ENCODE measurements at places on chromosomes 12 and 14. TPM values are rescaled to one million over a fixed set of nuclear protein-coding genes. Genes with fewer than 3 reads are reported as not detected.

DNA sequence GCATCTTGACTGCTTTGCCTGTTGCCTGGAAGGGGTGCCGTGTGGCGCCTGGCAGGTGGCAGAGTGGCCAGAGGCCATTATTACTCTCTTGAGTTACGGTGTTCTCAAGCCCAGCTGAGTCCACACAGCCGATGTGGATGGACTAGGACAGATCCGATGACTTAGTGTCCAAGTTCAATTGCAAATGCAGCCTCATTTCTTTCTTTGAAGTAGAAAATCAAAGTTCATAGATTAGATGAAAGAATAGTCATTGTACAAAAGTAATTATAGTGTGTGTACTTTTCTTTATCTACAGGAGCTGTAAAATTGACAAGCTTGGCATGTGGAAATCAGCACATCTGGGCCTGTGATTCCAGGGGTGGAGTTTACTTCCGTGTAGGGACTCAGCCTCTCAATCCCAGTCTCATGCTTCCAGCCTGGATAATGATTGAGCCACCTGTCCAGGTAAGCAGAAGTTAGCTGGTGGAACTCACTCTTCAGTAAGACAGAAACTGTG, 44.7 kb downstream of the ANKRD9 start:
- DNase-seq, result no peak

IL23A gene
- not detected for total RNA-seq

DNA sequence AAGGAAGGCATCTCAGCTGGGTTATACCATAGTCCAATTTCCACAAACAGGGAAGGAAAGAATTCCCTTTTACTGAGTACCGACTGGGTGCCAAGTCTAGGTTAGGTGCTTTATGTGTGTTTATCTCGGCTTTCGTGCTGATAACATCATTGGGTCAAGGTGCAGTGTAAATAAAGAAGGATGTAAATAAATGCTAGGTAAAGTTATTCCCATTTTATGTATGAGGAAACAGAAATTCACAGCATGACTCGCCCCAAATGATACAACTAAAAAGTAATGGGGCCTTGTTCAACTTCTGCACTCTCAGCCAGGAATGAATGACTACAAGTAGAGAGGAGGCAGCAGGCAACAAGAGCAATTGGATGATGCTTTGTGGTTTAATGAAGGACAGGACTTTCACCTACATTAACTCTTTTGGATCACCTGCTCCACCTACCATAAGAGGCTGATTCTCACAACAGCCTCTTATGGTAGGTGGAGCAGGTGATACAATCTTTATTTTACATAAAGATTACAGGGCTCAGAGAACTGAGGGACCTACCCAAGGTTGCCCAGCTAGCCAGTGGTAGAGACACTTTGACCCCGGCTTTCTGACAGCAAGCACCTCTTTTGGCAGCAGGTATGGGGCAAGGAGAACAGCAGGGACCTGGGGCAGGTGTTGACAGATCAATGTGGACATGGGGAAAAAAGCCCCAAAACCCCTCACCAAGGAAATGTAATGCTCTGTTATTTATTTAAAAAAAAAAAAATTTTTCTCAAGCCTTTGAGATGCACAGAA, 213.4 kb upstream of the NUDT4 start:
- DNase-seq, result no peak

DNA sequence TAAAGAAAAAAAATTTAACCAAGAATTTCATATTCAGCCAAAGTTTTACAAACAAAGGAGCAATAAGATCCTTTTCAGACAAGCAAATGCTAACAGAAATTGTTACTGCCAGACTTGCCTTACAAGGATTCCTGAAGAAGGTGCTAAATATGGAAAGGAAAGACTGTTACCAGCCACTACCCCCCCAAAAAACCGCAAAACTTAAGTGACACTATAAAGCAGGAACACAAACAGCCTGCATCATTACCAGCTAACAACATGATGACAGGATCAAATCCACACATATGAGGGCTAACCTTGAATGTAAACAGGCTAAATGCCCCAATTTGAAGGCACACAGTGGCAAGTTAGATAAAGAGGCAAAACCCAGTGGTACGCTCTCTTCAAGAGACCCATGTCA, 55.7 kb downstream of the APOBEC1 start:
- DNase-seq, result no peak

DNA sequence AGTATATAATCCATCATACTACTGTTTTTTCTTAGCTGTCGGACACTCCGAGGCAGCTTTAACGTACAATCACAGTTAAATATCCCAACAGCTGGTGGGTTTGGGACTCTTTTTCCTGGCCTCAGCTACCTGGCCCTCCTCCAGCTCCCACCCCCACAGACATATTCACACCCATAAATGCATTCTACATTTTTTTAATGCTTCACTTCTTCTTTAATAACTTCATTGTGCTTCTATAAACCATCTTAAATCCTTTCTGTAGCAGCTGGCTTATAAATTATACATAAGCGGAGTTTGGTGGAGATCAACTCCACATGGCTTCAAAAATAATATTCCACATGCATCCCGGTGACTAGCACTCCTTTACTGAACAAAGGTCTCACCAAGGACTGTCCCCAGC, 33.3 kb downstream of the TDG start:
- no peak for DNase-seq

- no peak for DNase-seq
These were observed 9.2 kb upstream of the RAD52 start for GRCh38 chr12:958588-959123.

GRCh38 chr14:69059658-69060623, 80.8 kb upstream of the ACTN1 start:
- peak; percentile 81 for DNase-seq

GRCh38 chr14:89621009-89621421, 204.0 kb upstream of the FOXN3 start:
- no peak for DNase-seq

DNA sequence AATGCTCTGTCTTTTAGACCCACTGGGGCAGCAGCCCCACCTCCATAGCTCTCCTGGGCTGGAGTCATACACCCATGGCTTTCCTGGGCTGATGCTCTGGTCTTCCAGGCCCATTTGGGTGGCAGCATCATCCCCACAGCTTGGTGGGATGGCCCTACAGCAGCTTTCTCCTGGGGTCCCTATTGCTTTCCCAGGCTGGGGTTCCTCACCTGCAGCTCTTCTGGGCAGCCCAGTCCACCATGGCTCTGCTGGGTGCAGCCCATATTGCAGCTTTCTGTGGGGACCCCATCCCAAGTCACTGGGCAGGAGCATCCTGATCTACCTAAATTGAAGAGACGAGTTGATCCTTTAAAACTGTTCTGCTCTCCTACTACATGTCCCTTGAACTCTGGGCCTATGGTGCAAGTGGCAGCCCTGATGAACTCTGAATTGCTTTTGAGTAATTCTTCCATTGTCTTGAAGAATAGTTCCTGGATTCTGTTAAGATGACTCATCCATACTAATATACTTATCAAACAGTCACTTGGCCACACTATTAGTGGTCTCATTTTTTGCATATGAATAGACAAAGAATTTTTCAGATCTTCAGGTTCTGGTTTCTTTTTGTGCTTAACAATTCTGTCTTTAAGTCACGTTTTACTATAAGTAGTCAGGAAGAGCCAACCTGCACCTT, 390.1 kb downstream of the DPF3 start:
- no peak for DNase-seq

GRCh38 chr14:98946940-98947339, 325.1 kb downstream of the BCL11B start:
- DNase-seq, result peak; percentile 26

MAP1LC3B2 gene
- not detected for total RNA-seq

CCDC38 gene
- not detected for total RNA-seq

GRCh38 chr12:104334581-104334980, 31.0 kb downstream of the EID3 start:
- DNase-seq, result no peak

DNA sequence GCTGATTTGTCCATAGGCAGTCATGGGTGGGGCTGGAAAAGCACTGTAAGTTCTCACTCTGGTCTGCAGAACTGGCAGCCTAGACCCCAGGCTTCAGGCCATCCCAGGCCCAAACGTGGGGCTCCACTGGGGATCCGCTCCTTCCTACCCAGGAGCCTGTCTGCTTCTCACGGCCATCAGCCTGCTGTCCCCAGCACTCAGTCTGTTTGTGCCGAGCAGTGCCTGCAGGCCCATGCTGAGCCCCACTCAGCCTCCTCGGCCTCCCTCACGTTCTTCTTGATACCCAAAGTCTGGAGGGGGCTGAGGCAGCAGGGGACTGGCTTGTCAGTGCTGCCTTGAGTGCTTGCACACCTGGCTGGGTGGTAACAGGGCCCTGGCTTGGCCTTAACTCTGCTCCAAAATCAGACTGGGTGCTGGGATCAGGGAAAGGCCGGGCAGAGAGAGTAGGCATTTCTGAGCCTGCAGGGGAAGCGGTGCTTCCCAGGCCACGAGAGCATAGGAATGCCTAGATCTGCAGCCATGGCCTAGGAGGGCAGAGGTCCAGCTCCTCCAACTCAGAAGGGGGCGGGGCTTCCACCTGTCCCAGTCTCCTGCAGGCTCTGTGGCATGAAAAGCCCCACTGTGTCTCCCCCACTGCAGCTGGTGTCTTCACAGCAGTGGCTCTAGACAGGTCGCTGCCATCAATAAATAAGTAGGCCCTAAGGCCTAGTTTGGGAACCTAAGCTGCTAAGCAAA, 772.4 kb upstream of the FBXO33 start:
- no peak for DNase-seq

GPR137C gene
- total RNA-seq, result 10.9 TPM

- DNase-seq, result no peak
These were observed 33.3 kb downstream of the KCTD10 start for GRCh38 chr12:109443794-109444193.

- DNase-seq, result no peak
These were observed 149.0 kb downstream of the CAPZA3 start for GRCh38 chr12:18886962-18887361.

CLEC4C gene
- not detected for total RNA-seq

DNA sequence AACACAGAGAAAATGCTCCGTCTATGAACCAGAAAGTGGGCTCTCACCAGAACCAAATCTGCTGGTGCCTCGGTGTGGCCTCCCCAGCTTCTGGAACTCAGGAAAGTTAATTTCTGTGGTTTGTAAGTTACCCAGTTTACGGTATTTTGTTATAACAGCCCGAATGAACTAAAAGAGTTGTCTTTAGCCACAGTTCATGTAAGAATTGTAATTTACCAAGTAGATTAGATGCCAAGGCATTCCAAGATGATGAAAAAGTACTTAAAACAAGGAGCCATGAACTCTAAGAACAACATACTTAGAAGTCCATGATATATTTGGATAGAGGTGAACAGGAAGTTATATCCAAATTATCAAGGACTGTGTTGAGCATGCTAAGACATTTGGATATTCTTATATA, 259.9 kb upstream of the GARIN6 start:
- no peak for DNase-seq

GRCh38 chr12:15650399-15651128, 138.6 kb downstream of the EPS8 start:
- DNase-seq, result no peak

SPIC gene
- total RNA-seq, result not detected

DNA sequence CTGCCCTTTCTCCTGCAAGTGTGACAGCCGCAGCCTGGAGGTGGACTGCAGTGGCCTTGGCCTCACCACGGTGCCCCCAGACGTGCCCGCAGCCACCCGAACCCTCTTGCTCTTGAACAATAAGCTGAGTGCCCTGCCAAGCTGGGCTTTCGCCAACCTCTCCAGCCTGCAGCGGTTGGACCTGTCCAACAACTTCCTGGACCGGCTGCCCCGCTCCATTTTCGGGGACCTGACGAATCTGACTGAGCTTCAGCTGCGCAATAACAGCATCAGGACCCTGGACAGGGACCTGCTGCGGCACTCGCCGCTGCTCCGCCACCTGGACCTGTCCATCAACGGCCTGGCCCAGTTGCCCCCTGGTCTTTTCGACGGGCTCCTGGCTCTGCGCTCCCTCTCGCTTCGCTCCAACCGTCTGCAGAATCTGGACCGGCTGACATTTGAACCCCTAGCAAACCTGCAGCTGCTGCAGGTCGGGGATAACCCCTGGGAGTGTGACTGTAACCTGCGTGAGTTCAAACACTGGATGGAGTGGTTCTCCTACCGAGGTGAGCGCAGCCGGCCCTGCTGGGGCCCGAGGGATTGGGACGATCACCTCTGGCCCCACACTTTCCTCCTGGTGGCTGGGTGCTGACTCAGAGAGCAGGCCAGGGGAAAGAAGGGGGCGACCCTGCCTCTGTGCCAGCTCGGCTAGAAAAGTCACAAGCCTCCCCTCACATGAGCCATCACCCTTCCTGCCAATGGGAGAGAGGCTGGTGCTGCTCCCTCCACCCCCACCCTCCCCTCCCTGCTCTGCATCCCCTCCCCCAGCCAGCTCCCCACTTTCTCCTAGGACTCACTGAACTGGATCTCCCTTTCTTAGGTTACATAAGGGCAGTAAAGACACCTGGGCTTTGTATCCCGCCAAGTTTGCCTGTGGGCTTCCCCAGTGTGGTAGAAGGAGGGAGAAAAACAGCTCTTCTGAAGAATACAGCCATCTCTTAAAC, 10.9 kb downstream of the LRTM2 start:
- peak; percentile 24 for DNase-seq

TEX22 gene
- not detected for total RNA-seq

DNA sequence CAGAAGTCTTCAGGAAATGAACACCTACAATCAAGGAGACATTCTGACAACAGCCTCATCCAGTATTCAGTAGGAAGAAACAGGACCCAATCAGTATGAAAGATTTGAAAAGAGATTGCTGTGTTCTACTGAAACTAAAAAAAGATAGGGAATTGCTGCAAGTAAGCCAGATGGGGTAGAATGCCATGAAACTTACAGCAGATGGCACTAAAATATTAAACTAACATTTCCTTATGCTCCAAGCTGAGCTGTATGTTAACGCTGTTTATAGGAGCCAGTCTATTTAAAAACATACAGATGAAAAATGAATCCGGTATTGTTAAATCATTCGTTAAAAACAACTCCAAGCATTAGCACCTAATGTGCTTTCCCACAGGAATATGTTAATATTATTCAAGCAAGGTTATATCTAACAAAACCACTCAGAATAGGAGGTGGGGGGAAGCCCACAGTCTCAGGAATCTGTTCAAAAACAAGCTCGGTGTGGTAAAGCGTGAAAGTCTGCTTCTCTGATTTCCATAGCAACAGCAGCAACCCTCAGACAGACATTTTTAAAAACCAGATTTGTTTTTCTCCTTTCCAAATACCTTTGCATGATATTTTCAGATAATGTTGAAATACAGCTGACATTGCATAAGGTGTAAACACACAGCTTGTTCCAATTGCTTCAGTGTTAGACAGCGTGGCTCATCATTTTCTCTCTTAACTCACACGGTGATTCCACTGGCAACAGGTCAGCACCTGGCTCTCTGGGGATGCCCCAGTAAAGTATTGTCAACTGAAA, 131.4 kb upstream of the CCDC175 start:
- no peak for DNase-seq

- DNase-seq, result no peak
These were observed 60.9 kb downstream of the NAV3 start for GRCh38 chr12:77891518-77892147.

C1S gene
- 554 TPM for total RNA-seq

DNA sequence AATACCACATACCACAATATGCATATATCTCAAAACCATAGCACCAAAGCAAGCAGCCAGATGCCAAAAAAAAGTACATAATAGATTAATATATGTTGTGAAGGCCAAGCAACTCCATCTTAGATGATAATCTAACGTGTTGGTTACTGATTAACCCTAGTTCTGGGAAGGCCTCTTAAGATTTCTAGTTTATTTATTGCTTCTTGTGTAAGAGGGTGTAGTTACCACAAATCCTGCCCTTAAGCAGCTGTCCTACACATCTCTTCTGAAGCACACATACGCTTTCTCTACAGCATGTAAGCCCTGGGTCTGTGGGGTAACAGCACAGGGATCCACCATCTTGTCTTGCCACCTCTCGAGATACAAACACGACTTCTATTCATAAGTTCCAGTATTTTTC, 236.8 kb upstream of the AVPR1A start:
- no peak for DNase-seq

Data from uterus (tissue), 4 donors.